ENCODE measurements at places on chromosomes 13 and 19.

- DNase-seq: no peak
Observed at GRCh38 chr13:79628463-79628862, 147.5 kb downstream of the NDFIP2 start.

DNA sequence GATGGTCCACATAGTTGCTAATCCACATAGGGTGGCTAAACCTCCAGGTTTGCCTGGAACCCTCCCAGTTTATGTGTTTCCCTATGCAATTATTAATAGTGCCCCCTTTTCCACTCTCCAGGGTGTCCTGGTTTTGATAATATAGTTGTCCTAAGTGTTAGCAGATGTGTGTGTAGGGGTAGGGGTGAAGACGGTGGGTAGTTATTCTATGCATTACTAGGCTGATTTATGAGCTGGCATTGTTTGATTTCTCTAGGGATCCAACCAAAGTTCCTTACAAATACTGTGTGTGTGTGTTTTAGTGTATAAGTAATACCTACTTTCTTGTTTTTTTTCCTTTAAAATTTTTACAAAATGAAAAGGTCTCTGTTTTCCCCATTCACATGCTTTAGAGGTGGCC is 21.1 kb downstream of the GTF2F2 start:
- DNase-seq: no peak

GRCh38 chr19:27741236-27741635 is 1471.7 kb downstream of the UQCRFS1 start:
- no peak for DNase-seq

GRCh38 chr13:85993567-85993966 is 194.3 kb upstream of the SLITRK6 start:
- no peak for DNase-seq

GRCh38 chr13:41742917-41743552 is 217.9 kb downstream of the VWA8 start:
- DNase-seq: no peak

- DNase-seq: no peak
Observed at GRCh38 chr13:38814331-38814730, 127.5 kb downstream of the FREM2 start.

GRCh38 chr19:38588041-38588440 is 29.7 kb downstream of the MAP4K1 start:
- DNase-seq: no peak

- DNase-seq: no peak
Observed at GRCh38 chr13:29227576-29227975, 367.9 kb downstream of the SLC7A1 start.

GRCh38 chr19:1979017-1979416 is 36.5 kb downstream of the BTBD2 start:
- DNase-seq: no peak

GRCh38 chr13:44768239-44768638 is 192.1 kb upstream of the TSC22D1 start:
- no peak for DNase-seq

GRCh38 chr19:41261474-41262190 is 2.5 kb upstream of the HNRNPUL1 start:
- DNase-seq: no peak

- DNase-seq: no peak
Observed at GRCh38 chr19:50362656-50363424, 2.6 kb downstream of the NAPSA start.

DNA sequence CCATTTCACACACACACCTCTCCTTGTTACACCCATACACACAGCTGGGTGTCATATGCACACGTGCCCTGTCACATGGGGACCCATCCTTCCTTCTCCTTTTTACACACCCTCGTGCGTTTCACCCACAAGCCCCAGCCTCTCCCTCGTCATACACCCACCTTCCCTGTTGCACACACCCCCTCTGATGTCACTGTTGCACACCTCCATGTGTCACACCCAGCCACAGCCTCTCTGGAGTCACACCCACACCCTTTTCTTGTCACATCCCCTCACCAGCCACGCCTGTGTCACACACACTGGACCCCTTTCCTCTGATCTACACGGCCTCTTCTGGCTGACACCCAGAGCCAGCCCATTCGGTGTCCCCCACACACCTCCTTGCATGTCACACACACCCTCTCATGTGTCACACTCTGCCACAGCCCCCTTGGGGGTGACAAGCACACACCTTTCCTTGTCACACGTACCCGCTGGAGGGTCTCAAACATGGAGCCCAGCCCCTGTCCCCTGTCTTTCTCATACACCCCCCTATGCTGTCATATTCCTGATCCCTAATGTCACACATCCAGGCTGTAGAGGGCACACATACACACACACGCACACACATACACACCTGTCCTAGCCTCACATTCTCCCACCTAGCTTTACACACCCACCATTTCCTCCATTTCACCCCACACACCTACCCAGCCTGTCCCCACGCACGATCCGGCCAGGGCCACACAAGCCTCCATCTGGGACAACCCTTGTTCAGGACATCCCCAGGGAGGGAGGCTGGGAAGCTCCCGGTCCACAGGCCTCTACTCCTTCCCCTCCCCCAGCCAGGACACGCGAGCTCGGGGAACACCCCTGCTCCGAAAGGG is 1.4 kb downstream of the NOVA2 start:
- DNase-seq: peak; percentile 11

- DNase-seq: no peak
Observed at GRCh38 chr13:101454767-101455166, 2.3 kb downstream of the ITGBL1 start.

- DNase-seq: no peak
Observed at GRCh38 chr19:56949626-56950025, 109.1 kb upstream of the PEG3 start.

DNA sequence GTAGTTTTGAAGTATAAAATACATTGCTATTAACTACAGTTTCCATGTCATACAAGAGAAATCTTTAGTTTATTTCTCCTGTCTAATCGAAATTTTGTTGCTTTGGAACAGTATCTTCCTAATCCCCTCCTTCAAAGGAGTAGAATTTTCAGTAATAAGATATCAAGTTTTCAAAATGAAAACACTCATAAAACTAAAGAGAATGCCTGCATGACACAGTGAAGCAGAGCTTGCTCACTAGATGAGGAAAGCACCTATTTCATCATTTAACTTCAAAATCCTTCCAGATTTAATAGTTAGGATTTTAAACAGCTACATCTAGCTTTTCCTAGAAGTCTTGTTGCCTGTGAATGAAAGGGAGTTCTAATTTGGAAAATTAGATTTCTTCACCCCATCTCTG is 80.8 kb downstream of the TNFSF11 start:
- no peak for DNase-seq

GRCh38 chr13:71979616-71980015 is 112.6 kb upstream of the DACH1 start:
- no peak for DNase-seq

- DNase-seq: no peak
Observed at GRCh38 chr19:29290853-29291252, 77.9 kb upstream of the UQCRFS1 start.

- DNase-seq: no peak
Observed at GRCh38 chr13:62635161-62635560, 1219.5 kb upstream of the PCDH20 start.

DNA sequence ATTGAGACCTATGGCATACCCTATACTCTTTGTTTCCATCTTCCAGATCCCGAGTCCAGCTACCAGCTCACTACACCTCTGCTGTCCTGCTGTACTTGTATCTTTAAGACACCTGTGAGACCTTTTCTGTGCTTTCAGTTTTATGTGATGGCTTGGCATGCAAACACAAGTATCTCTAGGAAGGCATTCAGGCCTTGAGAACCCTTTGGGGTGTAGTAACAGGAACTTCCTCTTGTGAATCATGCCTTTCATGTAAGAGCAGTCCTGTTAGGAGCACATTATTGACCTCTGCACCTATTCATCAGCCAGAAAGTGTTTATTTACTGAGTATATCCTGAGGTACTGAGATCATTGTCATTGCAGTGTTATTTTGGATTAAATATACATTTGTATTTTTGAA is 87.0 kb upstream of the HTR2A start:
- peak; percentile 4 for DNase-seq

DNA sequence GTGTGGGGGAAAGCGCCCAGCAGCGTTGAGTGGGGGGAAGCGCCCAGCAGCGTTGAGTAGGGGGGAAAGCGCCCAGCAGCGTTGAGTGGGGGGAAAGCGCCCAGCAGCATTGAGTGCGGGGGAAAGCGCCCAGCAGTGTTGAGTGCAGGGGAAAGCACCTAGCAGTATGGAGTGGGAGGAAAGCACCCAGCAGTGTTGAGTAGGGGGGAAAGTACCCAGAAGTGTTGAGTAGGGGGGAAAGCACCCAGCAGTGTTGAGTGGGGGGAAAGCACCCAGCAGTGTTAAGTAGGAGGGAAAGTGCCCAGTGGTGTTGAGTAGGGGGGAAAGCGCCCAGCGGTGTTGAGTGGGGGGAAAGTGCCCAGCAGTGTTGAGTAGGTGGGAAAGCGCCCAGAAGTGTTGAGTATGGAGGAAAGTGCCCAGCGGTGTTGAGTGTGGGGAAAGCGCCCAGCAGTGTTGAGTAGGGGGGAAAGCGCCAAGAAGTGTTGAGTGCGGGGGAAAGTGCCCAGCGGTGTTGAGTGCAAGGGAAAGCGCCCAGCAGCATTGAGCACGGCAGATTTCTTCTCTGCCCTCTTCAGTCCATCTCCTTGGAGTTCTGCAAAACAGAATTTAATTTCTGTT is 138.4 kb downstream of the ATP11A start:
- no peak for DNase-seq

- no peak for DNase-seq
Observed at GRCh38 chr19:56130006-56130405, 8.9 kb upstream of the ZNF787 start.

GRCh38 chr13:30934381-30934780 is 1.9 kb downstream of the TEX26 start:
- no peak for DNase-seq

GRCh38 chr13:25687471-25688225 is 315.9 kb downstream of the ATP8A2 start:
- DNase-seq: no peak

GRCh38 chr19:5395556-5395955 is 54.9 kb upstream of the PTPRS start:
- DNase-seq: no peak

DNA sequence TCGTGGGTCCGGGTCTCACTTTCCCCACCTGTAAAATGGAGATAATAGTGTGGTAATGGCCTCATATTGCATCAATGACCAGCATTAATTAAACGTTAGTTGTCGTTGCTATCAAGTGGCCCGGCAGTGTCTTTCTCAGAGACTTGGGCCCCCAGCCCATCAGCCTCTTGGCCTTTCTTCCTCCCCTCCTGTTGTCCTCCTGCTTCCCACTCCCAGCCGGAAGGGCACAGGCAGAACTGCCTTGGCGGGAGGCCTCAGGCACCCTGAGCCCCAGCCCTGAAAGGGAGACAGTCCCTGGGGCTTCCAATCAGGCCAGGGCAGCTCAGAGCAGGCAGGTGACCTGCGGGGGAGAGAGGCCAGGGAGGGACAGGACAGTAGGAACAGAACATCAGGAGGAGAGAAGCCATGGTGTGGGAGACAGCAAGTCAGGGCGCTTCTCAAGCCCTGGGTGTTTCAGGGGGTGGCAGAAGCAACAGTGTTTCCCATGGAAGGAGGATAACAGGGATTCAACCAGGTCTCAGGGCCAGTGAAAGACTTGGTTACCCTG is 4.6 kb downstream of the MARK4 start:
- DNase-seq: no peak

- DNase-seq: no peak
Observed at GRCh38 chr13:98228661-98229341, 51.7 kb upstream of the RNF113B start.

GRCh38 chr13:112636401-112636975 is 48.5 kb upstream of the TUBGCP3 start:
- no peak for DNase-seq

- no peak for DNase-seq
Observed at GRCh38 chr13:71399631-71400215, 467.3 kb downstream of the DACH1 start.

DNA sequence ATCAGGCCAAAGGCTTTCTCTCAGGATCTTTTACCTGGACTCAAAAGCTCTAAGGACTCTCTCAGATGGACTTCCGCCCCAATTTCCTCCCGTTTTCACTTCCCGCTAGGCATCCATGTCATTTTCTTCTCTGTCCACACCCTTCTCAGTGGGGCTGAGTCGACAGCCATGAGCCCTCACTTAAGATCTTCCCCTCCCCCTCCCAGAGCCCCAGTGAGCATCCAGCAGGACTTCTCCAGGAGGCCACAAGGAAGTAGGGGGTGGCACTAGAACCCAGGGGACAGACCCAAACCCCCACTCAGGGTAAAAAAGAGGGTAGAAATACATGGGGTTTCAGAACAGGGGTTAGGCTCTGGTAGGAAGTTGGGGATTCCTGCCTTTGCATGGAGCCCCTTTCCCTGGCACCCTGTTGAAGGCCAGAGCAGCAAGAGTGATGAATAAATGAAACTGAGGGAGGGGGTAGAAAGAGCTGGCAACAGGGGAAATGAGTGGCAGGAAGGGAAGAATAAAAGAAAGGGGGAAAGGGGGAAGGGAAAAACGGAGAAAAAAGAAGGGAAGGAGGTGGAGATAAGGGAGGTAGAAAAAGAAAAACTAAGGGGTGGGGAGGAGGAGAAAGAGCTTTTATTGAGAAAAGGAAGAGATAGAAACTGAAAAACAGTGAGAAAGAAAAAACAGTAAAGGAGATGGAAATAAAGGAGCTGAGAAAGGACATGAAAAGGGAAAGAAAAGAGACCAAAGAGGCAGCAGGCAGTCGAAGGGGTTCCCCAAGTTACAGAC is 42.3 kb downstream of the DEDD2 start:
- DNase-seq: no peak

DNA sequence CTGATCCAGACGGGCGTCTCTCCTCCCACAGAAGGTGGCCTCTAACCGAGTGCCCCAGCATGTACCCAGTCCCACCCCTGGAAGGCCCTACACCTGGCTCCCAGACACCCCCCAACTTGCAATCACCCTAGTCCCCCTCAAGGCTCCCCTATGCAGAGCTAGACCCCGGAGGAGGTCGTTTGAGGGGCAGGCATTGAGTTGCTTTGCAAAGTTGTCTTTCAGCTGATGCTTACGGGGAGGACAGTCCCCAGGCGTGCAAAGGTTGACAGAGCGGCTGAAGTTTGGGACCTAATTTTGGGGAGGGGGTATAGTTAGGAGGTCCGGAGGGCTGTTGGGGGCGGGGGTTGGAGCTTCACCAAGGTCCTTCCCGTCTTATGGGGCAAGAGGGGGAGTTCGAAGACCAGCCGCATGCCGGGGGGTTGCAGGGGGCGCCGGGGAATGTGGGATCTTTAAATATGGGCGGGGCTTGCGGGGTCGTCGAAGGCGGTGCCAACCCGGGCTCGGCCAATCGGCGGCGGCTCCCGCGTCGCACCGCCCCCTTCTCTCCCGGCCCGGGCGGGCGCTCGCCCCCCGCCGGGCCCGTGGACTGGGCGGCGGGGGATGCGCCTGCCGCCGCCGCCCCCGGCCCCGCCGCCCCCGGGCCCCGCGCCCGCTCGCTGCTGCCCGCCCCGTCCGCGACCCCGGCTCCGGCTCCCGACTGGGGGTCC is at the start of gene KCNN1:
Gene KCNN1, plus strand, starts transcription at position 558 of the 707 bp plus-strand sequence. CDS start 6,782 bp downstream, outside the sequence.
- DNase-seq: no peak

- DNase-seq: no peak
Observed at GRCh38 chr13:106416645-106417044, 118.8 kb downstream of the EFNB2 start.

GRCh38 chr19:46077815-46078167 is 37.0 kb upstream of the IGFL4 start:
- no peak for DNase-seq

- DNase-seq: no peak
Observed at GRCh38 chr13:21690955-21691354, 20.1 kb downstream of the FGF9 start.

Measured in CD4-positive, alpha-beta T cell treated with Interleukin-1 beta for 1 hour (primary cell).